ENCODE measurements at places on chromosomes 3 and 15.
A peak's percentile ranks its signal among the peaks of the same experiment; 100 is the strongest.

- DNase-seq = no peak
These were observed 59.8 kb downstream of the CPNE4 start for GRCh38 chr3:131975047-131975446.

DNA sequence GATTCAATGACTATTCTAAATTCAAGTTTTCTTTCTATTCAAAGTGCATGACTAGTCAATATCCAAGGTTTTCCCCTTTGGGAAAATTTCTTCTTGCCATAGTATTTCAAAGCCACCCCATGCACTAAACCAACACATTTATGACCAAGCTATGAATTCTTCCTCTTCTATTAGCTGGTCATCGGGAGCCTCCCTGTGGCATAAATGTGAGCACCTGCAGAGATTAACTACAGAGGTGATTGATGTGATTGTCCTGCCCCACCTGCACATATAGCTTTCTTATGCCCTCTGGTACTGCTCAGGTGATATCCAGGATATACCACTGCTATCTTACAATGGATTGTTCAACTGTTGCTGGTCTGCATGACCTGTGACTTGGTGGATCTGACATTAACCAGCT is 694.9 kb downstream of the ZBBX start:
- DNase-seq = no peak

DNA sequence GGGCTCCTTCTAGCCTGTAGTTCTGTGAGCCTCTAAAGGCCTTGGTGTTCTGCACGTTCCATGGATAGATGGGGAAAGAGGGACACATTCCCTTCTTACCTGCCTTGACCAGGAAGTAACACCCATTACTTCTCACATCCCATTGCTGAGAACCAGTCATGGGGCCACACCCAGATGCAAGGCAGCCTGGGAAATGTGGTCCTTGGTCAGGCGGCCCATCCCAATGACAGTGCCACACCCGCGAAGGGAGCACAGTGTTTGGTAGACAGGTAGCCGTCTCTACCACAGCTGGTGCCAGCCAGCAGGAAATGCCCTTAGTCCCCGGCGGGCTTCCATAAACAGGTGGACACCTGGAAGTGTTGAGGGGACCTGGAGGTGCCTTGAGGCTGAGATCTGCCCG is 23.2 kb upstream of the LCTL start:
- no peak for DNase-seq

DNA sequence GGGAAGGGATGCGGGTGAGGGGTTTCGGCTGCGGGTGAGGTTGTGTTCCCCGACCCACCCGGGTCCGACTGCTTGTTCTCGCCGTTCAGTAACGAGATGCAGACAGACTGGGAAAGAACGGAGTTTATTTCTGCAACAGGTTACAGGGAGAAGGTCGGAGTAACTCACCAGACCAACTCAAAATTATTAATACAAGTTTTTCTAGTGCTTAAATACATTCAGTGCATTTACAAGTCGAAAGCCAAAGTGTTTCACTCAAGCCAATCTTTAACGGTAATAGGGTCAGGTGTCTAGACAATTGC is 492 bp upstream of the HIGD1A start:
- peak; percentile 3 for DNase-seq

GRCh38 chr15:74392451-74392830 is 25.0 kb upstream of the CYP11A1 start:
- DNase-seq = no peak

DNA sequence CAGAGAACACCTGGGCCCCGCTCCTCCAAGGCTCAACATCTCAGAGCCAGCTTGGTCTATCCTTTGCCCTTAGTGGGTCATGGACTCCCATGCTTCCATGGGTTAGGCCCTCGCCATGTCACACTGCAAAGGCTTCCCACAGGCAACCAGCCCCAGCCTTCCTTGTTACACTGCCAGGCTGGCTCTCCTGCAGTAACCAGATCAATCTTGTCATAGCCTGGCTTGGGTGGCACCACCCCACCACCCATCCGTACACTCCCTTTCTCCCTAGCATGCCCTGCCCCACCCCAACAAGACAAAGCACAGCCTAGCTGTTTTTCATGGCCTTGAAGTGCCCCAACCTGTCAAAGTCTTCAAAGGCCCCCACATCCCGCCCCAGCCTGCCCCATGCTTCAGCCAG is 30.5 kb downstream of the CA12 start:
- DNase-seq = no peak

- no peak for DNase-seq
These were observed 25.9 kb upstream of the SLC41A3 start for GRCh38 chr3:126109880-126110235.

GRCh38 chr3:127411083-127411727 is 123.4 kb upstream of the PRR20G start:
- no peak for DNase-seq

- DNase-seq = no peak
These were observed 333.9 kb upstream of the ARPP21 start for GRCh38 chr3:35305406-35305805.

GRCh38 chr3:45497963-45498362 is 96.6 kb upstream of the LIMD1 start:
- no peak for DNase-seq

- DNase-seq = no peak
These were observed 68.1 kb downstream of the ATP10A start for GRCh38 chr15:25795061-25795460.

GRCh38 chr3:132416807-132417694 is at the start of gene DNAJC13:
TSS of gene DNAJC13 (plus strand) at chr3:132417502. CDS start at chr3:132434551, 17,049 bp downstream.
- DNase-seq = peak; percentile 92

DNA sequence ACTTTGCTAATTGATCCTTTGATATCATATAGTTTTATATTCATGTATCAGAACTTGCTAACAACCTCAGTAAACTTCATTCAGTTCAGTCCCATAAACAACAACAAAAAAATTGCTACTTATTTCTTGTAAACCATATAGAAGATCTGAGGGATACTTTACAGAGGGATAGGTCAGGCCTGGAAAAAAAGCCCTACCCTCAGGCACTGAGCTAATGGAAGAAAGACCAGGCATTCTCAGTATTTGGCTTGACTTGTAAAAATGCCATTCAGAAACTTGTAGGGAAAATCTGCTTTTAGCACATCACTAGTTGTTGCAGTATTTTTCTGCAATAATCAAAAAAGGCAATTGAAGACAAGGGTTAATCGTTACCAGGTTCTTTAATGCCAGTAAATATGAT is 33.1 kb downstream of the ARMC8 start:
- no peak for DNase-seq

- no peak for DNase-seq
These were observed 222.1 kb upstream of the ADAMTS9 start for GRCh38 chr3:64909757-64910467.

- no peak for DNase-seq
These were observed 18.8 kb upstream of the SPATA12 start for GRCh38 chr3:57041674-57042073.

DNA sequence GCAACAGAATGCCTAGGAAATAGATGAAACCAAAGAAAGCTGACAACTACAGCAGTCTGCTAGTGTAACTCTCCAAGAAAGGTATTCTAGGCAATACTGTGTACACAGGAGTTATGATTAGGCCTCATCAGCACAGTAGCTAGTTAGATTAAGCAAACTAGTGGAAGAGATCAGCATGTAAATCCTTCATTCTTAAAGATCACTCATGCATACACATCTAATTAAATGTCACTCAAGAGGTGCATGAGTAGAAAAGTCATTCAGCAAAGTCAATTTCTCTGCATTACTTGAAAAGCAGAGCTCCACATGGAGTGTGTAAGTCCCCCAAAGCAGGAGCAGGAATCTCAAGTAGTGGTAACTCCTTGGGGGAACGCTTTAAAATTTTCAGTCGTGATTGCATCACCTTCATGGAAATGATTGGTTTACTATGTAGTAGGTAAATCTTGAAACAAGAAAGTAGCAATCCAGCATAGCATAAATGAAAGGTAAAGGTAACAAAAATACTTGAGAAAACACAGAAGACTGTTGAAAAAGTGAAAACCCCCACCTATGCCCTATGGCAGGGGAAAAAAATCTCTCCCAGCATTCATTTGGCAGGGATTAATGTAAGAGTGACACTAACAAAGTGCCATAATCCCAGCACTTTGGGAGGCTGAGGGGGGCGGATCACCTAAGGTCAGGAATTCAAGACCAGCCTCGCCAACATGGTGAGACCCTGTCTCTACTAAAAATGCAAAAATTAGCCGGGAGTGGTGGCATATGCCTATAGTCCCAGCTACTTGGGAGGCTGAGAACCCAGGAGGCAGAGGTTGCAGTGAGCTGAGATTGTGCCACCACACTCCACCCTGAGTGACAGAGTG is 29.4 kb upstream of the PPIB start:
- no peak for DNase-seq

GRCh38 chr3:63960048-63960711 is 48.0 kb upstream of the SCAANT1 start:
- no peak for DNase-seq

GRCh38 chr3:10676905-10677304 is 139.1 kb upstream of the SLC6A11 start:
- no peak for DNase-seq

DNA sequence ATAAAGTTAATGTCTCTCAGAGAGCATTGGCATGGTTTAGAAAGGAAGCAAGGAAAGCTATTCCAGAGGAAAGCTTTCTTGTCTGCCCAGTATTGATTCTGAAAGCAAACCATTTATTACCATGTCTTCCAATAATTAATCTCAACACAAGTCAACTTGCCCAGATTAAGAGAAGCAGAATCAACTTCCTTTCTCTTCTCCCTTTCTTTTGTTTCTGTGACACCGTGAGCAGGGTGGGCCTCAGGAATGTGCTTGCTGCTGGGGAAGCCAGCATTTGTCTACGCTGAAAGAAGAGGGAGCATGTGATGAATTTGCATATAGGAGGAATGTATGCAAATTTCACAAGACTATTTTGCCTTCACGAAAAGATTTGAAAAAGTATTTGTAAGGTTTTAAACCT is 368.6 kb upstream of the ROPN1 start:
- no peak for DNase-seq

GRCh38 chr15:73899197-73900094 is 26.1 kb downstream of the TBC1D21 start:
- DNase-seq = no peak

DNA sequence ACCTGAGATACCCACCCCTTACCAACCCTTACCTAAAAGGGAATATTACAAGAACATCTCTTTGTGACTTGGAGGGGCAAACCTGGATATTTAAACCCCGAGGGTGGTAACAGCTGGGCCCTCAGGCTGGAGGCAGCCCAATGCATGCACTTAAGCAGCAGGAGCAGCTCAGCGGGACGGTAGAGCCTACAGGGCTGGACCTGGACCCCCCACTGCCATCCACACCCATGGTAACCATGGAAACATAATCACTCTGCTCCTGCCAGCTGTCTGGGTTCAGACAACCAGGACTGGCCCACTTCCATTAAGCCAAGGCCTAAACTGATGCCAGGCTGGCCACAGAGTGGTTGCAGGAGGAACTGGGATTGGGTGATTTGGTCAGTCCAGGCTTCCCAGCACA is 52.8 kb downstream of the ETFA start:
- no peak for DNase-seq

- DNase-seq = no peak
These were observed 3.3 kb downstream of the STAB1 start for GRCh38 chr3:52498137-52499054.

GRCh38 chr15:39022532-39023305 is 458.1 kb upstream of the RASGRP1 start:
- no peak for DNase-seq

GRCh38 chr15:70475921-70476320 is 287.4 kb downstream of the UACA start:
- no peak for DNase-seq

DNA sequence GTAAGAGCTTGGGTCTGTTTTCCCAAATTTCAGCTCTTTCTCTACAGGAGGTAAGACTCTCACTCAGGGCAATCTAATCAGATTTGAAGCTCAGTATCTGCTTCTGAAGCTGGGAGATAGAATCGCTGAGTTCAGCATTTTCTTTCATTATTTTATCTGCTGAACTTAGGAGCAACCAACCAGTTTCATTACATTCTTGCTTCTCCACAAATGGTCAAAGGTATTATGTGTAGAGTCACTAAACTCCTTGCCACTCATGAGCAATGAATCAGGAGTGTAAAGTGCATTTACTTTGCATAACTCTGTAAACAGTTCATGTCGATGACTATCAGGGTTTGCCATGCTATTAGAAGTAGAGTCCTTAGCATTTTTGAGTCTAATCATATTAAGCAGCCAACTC is 249.4 kb downstream of the CHL1 start:
- DNase-seq = no peak

DNA sequence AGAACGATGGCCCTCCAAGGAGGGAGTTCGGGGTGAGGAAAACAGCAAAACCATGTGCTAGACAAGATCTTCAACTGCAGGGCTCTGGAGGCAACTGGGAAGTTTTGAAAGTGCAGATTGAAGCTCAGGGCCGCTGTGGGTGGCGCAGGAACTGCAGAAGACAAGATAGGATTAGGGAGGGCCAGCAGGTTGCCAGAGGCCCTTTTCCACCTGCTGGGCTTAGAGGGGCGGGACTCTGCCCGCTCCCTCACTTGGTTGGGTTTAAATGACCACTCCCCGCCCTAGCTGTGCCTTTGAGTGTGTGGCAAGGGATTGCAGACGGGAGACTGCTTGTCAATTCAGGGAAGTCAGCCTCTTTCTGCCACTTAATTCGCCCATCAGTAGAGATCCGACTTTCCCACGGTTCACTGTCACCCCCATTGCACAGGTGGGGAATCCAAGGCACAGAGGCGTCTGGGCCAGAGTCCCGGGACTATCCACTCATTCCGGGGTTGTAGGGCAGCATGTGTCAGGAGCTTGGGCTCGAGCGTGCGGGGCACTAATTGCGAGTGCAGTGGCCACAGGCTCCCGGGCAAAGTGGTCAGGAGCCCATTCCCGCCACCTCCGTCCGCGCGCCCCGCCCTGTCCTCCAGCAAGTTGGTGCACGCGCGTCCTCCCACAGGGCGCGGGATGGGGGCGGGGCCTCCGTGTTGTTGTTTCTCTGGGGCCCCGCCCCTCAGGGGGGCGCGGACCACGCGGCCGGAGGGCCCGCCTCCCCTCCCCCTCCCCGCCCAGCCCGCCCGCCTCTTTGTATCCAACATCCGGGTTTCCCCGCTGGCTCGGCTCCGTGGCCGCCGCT is at the start of gene ACVR2B:
Gene ACVR2B, plus strand, starts transcription at position 816 of the 838 bp plus-strand sequence. CDS start 433 bp downstream, outside the sequence.
- peak; percentile 67 for DNase-seq

- no peak for DNase-seq
These were observed 11.2 kb upstream of the KBTBD12 start for GRCh38 chr3:127903611-127904375.

DNA sequence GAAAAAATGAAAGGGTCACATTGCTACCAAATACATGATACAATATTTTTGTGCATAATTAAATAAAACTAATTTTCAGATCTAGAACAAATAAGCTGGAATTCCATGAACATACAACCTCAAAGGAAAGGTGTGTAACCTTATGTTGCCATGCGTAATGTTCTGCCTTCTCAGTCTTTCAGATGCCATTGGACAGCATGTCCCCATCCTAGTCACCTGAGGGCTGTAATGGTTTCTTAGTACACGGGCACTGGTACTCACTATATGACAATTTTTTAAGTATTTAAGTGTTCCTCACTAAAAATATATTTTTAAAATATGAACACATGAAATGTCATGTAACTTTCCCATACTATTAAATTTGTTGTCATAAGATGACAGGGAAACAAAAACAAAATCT is 24.1 kb downstream of the NEK10 start:
- DNase-seq = no peak

- DNase-seq = peak; percentile 6
These were observed 82.0 kb upstream of the LRIG1 start for GRCh38 chr3:66582721-66583423.

GRCh38 chr15:92608866-92609700 is 46.5 kb downstream of the FAM174B start:
- DNase-seq = no peak

All from stimulated activated CD4-positive, alpha-beta T cell treated with anti-CD3 and anti-CD28 coated beads, Interleukin-4, amount 100 ng/mL, for 4 hours (primary cell).